ENCODE measurements at places on chromosomes 4 and X. TPM values are rescaled to one million over a fixed set of nuclear protein-coding genes. Genes with fewer than 3 reads are reported as not detected.

Gene NLGN3
- total RNA-seq, result 0.45 TPM

Gene MYOZ2
- not detected for total RNA-seq

Gene UGT2A3
- total RNA-seq, result not detected

Gene TBL1X
- total RNA-seq, result 32.9 TPM

GRCh38 chrX:12372111-12372510 lies 233.8 kb downstream of the FRMPD4 start:
- H3K4me1 ChIP-seq, result no peaks in the 10 kb centered on the region
- no peak for DNase-seq
- H3K27me3 ChIP-seq, result no peaks in the 10 kb centered on the region
- no peak overlapping the region for H3K4me3 ChIP-seq
- no peak overlapping the region for H3K27ac ChIP-seq

- no peak overlapping the region for H3K27ac ChIP-seq
- H3K4me3 ChIP-seq, result no peak overlapping the region
- no peaks in the 10 kb centered on the region for H3K36me3 ChIP-seq
- no peak for DNase-seq
Measured at GRCh38 chr4:110265001-110265400, 66.6 kb upstream of the ELOVL6 start.

DNA sequence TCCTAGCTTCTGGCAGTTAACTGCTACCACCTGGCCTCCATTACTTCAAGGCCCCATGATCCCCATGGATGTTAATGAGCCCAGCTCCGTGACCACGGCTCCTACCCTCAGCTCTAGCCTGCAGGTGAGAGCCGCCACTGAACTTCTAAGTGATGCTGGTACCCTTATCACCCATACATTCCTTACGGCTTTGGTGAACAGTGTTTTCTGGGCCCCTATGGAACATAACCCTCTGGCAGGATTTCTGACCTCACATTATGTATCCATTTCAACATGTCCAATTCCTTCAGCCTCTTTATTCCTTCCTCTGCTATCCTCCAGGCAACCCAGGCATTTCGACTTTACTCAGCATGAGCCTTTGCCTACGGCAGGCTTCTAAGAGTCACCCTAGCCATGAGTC lies 24.6 kb downstream of the PAGE4 start:
- H3K4me3 ChIP-seq, result no peak overlapping the region
- no peaks in the 10 kb centered on the region for H3K36me3 ChIP-seq

DNA sequence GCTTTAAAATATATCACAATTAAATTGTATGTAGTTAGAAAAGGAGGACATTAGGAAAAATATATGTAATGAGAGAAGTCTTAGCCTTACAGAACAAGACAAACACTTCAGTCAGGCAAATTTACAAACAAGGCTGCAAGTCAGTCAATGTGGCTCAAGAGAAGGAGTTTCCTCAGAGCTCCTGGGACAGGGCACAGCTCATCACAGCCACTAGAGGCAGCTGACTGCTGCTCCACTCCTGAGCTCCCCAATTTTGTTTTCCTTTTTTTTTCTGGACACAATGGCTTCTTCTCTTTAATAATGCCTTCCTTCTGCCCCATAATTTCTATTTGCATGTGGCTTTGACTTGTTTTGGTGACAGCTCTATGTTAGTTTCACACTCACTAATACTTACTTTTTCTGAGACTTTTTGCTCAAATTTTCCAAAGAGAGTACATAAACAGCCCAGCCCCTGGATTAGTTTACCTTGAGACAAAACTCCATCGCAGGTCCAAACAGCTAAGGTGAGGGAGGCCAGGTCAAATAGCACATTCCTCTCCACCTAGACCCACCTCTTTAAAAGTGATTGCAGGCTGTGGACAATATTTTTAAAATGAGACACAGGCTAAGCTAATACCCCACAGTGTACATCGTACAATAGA lies 850.4 kb upstream of the FRG1 start:
- H3K36me3 ChIP-seq, result no peaks in the 10 kb centered on the region
- H3K4me1 ChIP-seq, result no peaks in the 10 kb centered on the region
- no peak overlapping the region for H3K27ac ChIP-seq
- no peak overlapping the region for H3K4me3 ChIP-seq

DNA sequence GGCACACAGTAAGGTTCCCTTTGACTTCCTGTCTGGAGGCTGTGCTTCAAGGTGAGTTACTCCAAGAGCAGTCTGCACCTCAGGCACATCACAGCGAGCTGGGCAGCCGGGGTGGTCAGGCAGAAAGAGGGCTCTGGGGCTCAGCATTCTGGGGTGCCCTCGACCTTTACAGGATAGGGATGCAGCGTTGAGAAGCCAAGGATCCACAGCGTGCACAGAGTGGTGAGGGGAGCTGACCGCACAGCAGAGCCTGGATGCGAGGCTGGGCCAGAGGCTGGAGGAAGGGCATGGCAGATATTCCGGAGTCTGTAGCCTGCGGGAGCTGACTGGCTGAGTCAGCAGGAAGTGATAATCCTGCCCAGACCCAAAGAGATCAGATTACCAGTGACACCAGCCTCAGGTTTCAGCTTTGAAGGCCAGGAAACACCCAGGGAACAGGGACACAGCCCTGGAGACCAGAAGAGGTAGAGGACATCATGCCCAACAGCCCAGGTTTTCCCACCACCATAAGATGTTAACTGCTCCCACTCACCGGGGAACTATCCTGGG lies 38.4 kb upstream of the PDLIM3 start:
- no peaks in the 10 kb centered on the region for H3K36me3 ChIP-seq
- no peaks in the 10 kb centered on the region for H3K27me3 ChIP-seq
- DNase-seq, result no peak
- H3K4me1 ChIP-seq, result no peaks in the 10 kb centered on the region

GRCh38 chr4:23929248-23929647 lies 39.4 kb upstream of the PPARGC1A start:
- H3K27me3 ChIP-seq, result no peaks in the 10 kb centered on the region
- no peak overlapping the region for H3K27ac ChIP-seq
- no peak overlapping the region for H3K4me3 ChIP-seq
- H3K4me1 ChIP-seq, result peaks cover 32% of the 10 kb centered on the region

DNA sequence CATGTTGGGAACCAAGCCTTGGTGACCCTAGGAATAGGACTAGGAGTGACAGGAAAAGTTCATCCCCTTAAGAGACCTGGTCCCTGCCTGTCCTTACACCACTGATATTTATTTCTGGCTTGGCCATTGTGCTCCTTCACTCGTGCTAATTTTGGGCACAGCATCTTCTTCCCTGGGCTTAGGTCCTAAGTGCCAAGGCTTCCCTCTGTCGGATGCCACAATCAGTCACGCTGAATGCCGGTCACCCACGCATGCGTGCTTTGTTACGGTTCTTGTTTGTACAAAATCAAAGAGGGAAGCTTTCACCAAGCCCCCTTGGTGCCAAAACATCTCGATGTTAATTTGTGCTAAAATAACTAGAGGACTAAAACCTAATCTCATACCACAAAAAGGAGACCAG lies 17.4 kb upstream of the MAP3K15 start:
- no peak for DNase-seq
- H3K4me3 ChIP-seq, result no peak overlapping the region
- no peaks in the 10 kb centered on the region for H3K4me1 ChIP-seq
- no peak overlapping the region for H3K27ac ChIP-seq
- no peaks in the 10 kb centered on the region for H3K36me3 ChIP-seq

DNA sequence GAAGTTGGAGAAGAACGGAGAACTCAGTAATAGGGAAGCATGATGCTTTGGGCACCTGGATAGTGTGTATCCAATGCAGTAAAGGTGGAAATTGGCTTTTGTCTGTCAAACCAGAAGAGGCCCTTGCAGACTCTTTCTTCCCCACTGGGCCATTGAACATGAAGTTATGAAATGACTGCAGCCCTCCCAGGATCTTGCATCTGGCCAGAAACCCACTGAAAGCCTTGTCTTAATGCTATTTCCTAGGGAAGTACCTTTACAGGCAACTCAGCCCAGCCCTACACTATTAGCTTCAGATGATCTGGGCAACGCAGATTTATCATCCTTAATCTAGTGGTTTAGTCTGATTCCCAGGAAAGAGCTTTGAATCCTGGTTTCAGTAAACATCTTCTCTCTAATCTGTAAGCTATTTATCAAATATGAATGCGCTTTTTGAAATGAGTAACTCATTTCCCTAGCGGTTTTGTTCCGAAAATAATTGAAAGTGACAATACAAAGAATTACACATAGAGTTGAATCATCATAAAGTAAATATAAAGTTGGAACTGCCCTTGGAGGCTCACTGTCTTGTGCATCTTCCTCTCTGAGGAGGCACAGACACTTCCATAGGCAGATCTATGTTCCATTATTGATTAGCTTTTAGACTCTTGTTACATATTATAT lies 464.1 kb downstream of the IDS start:
- H3K4me1 ChIP-seq, result peaks cover 5% of the 10 kb centered on the region
- no peaks in the 10 kb centered on the region for H3K27me3 ChIP-seq
- DNase-seq, result no peak

GRCh38 chr4:6621556-6621927 lies 18.9 kb upstream of the MRFAP1 start:
- H3K4me1 ChIP-seq, result no peaks in the 10 kb centered on the region
- H3K27ac ChIP-seq, result no peak overlapping the region
- no peak for DNase-seq

DNA sequence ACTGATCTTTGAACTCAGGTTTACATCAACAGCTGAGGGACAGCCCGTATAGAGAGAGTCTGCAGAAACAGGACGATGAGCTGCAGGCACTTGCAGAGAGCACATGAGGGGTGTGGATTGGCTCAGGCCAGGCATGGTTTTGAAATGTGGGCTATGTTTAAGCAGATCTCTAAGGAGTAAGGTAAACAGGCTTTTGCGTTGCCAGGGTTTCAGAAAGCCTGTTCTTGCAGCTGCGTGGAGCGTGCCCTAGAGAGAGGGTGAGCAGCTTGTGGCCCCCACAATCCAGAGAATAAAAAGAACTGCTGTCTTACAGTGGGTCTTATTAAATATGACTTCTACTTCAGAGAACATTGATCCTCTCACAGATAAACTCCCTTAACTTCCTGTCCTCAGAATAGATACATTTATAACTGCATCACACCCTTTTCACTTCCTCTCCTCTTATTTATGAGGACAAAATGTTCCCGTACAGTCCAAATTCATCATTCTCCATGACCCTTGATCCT lies 64.1 kb downstream of the TMA16 start:
- H3K27me3 ChIP-seq, result no peaks in the 10 kb centered on the region
- no peak for DNase-seq

GRCh38 chrX:30593440-30594200 lies 16.1 kb upstream of the TASL start:
- H3K27ac ChIP-seq, result no peak overlapping the region
- H3K36me3 ChIP-seq, result no peaks in the 10 kb centered on the region
- H3K27me3 ChIP-seq, result no peaks in the 10 kb centered on the region
- DNase-seq, result no peak

- H3K4me1 ChIP-seq, result peaks cover 14% of the 10 kb centered on the region
- no peak overlapping the region for H3K4me3 ChIP-seq
- DNase-seq, result peak; percentile 75
- H3K36me3 ChIP-seq, result no peaks in the 10 kb centered on the region
- peak overlapping the region; percentile 49 for H3K27ac ChIP-seq
- H3K27me3 ChIP-seq, result no peaks in the 10 kb centered on the region
Measured at GRCh38 chr4:57442831-57443291, 332.7 kb upstream of the IGFBP7 start.

- no peak overlapping the region for H3K4me3 ChIP-seq
- peaks cover 43% of the 10 kb centered on the region for H3K36me3 ChIP-seq
- no peak for DNase-seq
- H3K27ac ChIP-seq, result no peak overlapping the region
Measured at GRCh38 chrX:47216393-47216925, 2.0 kb upstream of the CDK16 start.

DNA sequence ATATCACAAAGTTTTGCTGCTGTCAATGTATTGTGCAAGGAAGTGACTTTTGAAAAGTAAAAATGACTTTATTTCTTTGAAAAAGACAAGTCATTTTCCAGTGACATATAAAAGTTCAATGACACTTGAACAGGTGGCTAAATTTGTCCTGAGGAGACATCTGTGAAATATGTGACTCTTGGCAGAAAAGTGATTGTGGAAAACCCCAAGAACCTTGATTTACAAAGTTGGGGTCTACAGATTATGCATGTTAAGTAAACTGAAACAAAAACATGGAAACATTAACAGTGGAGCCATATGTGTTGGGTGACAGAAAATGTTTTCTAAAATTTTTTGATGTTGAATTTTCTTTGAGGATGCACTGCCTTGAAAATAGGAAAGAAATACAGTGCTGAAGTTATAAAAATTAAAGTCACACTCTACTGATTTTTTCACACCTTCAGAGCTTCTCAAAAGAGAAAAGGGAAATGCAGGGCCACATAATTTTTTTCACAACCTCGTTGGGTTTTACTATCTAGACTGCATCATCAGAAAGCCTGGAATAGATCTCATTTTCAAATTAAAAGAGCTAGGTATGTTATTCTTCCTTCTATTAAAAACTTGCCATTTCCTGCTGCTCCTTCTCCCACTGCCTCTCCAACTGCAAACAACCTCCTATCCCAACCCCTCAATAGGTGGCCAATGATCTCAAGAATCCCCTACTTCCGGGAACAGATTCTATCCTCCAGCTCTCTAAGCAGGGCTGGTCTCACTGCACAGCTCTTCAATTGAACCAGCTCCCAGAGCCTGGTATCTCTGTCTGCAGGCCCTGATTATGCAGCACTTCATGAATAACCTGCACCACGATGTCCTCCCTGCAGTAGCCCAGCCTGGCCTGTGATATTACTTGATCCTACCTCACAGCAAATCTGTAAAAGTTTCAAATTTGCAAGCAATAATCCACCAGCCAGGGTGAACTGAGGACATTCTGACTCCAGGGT lies 570.8 kb upstream of the CPEB2 start:
- H3K4me3 ChIP-seq, result no peak overlapping the region
- H3K4me1 ChIP-seq, result no peaks in the 10 kb centered on the region
- H3K27ac ChIP-seq, result no peak overlapping the region

DNA sequence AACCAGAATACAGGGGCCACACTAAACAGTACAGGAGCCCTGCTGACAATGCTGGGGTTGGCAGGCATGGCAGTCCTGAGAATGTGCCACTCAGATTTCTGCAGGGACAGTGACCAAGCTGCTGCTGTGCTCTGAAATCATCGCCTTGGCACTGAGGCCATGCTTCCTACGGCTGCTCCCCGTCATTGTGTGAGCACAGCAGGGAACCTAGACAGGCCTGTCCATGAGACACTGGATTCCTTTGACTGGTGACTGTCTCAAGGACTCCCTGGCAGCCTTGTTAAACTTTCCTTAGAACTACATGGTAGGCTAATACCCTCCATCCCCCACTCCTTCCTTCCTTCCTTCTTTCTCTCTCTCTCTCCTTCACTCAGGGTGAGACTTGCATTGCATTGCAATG lies 111.4 kb downstream of the LUZP4 start:
- DNase-seq, result no peak
- no peaks in the 10 kb centered on the region for H3K27me3 ChIP-seq
- no peak overlapping the region for H3K4me3 ChIP-seq
- H3K4me1 ChIP-seq, result no peaks in the 10 kb centered on the region
- H3K36me3 ChIP-seq, result no peaks in the 10 kb centered on the region
- H3K27ac ChIP-seq, result no peak overlapping the region

- DNase-seq, result no peak
- H3K27me3 ChIP-seq, result no peaks in the 10 kb centered on the region
- no peak overlapping the region for H3K27ac ChIP-seq
- no peaks in the 10 kb centered on the region for H3K36me3 ChIP-seq
Measured at GRCh38 chr4:111108153-111108552, 485.3 kb upstream of the PITX2 start.
